ENCODE measurements at places on chromosomes 16 and 17.

GRCh38 chr16:86566966-86567700 lies 504 bp downstream of the FOXC2 start:
- peak; percentile 66 for DNase-seq

GRCh38 chr17:10804546-10804945 lies 647 bp upstream of the TMEM238L start:
- no peak for DNase-seq

GRCh38 chr17:68035131-68035522 lies 408 bp upstream of the KPNA2 start:
- DNase-seq: no peak

- DNase-seq: no peak
These were observed 3.1 kb upstream of the KRTAP3-2 start for GRCh38 chr17:41002814-41003213.

- no peak for DNase-seq
These were observed 12.1 kb upstream of the ZFHX3 start for GRCh38 chr16:73059779-73060615.

- no peak for DNase-seq
These were observed 7.6 kb upstream of the PPP1R1B start for GRCh38 chr17:39618956-39619785.

- no peak for DNase-seq
These were observed 374.7 kb upstream of the DYNLRB2 start for GRCh38 chr16:80166082-80166481.

GRCh38 chr16:2190002-2190658 lies 6.3 kb downstream of the CASKIN1 start:
- no peak for DNase-seq

- DNase-seq: no peak
These were observed 36.0 kb upstream of the MLKL start for GRCh38 chr16:74736531-74737157.

DNA sequence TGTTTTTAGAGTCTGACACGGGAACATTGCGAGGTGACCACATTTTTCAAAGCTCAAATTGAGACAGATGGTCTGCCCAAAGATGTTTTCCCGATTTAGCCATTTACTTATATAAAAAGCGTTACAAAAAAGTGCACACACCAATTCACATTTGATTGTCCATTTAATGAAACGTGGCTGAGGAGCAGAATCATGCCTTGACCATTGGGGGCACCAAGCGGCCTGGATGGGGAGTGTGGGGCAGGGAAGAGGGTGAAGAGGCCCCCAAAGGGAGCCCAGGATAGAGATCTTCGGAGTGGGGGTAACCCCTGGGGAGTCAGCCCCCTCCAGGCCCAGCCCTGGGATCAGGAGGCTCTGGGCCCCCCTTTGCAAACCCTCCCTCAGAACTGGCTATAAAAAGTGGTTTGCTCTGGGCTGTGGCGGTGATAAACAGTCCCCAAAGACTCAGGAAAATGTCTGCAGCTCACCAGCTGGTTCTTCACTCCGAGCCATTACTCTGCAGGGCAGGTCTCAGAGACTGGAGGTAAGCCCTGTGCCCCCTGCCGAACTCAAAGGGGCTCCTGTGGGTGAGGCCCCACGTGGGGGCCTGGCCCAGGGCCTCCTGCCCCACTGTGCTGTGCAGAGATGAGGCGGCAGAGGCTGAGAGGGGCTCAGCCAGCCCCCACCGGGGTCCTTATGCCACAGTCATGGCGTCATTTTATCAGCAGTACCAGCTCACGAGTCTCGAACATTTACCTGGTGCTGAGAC lies 105.9 kb upstream of the SEC14L1 start:
- no peak for DNase-seq

DNA sequence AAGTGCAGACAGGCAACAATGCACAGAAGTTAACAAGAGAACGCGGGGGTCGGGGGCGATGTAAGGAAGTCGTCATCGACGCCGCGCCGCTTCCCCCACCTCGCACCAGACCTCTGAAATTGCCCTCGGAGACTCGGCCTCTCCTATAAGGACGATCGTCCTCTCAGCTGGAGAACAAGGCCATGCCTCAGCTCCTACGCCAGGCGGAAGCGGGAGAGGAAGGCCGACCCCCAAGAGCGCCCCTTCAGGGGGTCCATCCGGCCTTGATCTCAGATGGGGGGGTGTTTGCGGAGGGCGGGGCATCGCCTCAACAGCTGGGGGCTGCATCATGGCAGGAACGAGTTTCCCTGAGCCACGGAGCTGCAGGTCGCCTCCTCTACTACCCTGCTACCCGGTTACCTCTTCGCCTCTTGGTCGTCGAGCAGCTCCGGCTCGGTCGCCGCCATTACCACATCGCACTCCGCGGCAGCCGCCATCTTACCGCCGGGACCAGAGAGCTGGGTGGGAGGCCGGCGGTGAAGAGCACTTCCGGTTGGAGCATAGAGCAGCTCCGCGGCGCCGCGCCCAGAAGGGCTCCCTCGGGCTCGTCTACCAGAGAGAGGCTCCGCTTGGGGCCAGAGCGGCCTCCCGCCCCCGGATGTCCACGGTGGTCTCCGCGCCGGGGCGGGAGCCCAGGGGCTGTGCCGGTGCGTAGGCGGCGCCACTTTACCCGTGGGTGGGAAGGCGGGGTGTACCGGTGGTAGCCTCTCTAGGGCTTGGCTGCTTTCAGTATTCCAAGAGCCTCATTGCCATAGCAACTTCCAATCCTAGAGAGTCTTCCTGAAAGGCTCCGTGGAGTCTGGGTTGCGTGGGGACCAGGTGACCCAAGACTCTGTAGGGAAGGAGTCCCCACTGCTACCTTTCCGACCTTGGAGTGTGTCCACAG lies at the start of gene DNAJC7:
DNAJC7 (minus strand) TSS at position 499 of the 925 bp plus-strand sequence; CDS start at position 476, 23 bp downstream.
- DNase-seq: peak; percentile 92

- no peak for DNase-seq
These were observed 22.1 kb downstream of the SLC47A1 start for GRCh38 chr17:19555746-19556145.

GRCh38 chr17:79107499-79108231 lies 33.0 kb downstream of the ENGASE start:
- DNase-seq: no peak

DNA sequence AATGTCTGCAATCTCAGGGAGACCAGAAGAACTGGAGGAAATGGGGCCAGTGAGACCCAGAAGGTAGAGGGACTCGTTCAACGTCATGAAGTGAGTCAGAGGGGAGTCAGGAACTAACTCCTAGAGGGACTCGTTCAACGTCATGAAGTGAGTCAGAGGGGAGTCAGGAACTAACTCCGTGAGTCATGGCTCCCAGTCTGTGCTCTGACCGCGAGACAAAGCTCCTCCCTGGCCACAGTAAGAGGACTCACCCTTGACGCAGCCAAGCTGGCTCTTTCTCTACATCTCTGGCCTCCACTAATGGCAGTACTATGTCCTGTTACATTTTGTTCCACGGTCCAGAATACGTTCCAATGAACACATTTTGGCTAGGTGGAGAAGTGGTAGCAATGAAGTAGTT lies 902.5 kb downstream of the KCNJ2 start:
- DNase-seq: peak; percentile 98

GRCh38 chr16:67278773-67279295 lies 498 bp upstream of the PLEKHG4 start:
- DNase-seq: no peak

DNA sequence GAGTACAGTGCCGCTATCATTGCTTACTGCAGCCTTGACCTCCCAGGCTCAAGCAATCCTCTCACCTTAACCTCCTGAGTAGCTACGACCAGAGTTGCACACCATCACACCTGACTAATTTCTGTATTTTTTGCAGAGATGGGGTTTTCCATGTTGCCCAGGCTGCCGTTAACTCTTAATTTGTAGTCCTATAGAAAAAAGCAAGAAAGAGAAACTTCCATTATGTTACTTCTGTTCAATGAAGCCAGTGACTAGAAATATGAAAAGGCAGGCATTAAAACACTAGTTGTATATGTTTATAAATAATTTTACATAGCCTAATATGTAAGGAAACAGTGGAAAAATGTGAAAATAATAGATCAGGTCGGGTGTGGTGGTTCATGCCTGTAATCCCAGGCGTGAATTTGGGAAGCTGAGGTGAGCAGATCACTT lies 9.7 kb downstream of the RAD51C start:
- no peak for DNase-seq

DNA sequence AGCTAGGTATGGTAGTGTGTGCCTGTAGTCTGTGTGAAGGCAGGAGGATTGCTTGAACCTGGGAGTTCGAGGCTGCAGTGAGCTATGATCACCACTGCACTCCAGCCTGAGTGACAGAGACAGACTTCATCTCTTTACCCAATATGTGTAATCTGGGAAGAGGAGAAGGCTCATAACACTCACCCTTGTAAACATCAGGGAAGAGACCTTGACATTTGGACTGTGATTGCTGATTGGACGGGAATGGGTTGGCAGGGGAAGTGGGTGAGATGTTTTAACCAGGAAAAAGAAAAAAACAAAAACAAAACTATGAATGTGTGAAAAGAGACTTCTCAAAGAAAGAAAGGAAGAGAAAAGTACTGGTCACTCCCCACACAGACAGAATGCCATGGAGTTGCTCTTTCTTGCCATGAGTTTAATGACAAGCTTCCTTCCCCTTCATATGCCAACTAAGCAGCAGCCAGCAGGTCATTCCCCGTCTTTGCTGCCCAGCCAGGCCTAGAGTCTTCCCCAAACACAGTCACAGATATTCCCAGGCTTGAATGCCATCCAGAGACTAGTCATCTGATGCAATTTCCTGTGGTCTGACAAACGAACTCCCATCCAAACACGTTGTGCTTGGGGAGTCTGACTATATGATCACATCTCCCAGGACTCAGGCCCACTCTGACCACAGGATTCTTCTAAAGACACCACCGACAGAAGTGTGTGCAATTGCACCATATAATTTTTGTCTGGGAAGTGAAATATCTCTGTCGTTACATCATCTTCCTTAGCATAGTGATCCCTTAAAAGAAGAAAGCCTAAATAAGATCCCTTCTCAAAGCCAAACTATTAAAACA lies 3.6 kb upstream of the XAF1 start:
- DNase-seq: peak; percentile 100

GRCh38 chr17:18059283-18059682 lies 20.1 kb downstream of the GID4 start:
- no peak for DNase-seq

GRCh38 chr17:41917192-41917591 lies 1.6 kb downstream of the ACLY start:
- peak; percentile 64 for DNase-seq

GRCh38 chr16:7437135-7437804 lies 104.6 kb downstream of the RBFOX1 start:
- DNase-seq: no peak

DNA sequence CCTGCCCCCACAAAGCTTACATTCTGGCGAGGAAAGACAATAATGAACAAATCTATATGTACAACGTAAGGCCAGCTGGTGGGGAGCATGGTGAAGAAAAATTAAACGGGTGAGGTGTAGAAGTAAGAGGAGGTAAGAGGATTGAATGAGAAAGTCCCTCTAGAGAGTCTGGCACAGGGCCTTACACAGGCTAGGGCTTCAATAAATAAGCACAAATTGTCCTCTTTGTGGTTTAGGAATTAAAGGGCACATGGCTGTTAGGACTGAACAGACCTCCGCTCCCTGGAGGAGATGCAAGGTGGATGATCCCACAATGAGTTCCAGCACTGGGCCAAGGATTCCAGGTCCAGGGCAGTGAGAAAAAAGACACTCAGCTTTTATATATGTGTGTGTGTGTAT lies 43.1 kb upstream of the HAPSTR1 start:
- peak; percentile 52 for DNase-seq

GRCh38 chr17:2549392-2550211 lies 37.9 kb upstream of the METTL16 start:
- no peak for DNase-seq

GRCh38 chr16:67283039-67283825 lies 3.9 kb downstream of the PLEKHG4 start:
- DNase-seq: peak; percentile 56

GRCh38 chr17:62627904-62628633 lies 599 bp downstream of the MRC2 start:
- DNase-seq: peak; percentile 79

DNA sequence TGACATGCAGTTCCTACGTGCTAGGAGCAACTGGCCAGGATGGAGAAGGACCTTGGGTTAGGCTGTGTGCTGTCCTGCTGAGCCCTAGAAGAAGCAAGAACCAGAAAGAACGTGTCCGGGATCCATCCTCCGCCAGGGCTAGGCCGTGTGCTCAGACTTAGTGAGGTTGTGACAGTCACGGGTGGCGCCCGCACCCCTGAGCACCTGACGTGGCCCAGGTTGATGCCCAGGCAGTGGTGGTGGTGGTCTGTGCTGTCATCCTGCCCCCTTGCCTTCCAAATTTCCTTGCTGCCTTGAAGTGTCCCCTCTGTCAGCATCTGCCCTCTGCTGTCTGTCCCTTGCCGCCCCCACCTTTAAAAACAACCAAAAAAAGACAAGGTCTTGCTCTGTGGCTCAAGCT lies 4.2 kb upstream of the GSE1 start:
- DNase-seq: no peak

- DNase-seq: no peak
These were observed 108.0 kb downstream of the CCDC182 start for GRCh38 chr17:57636985-57637665.

- DNase-seq: no peak
These were observed 109.9 kb downstream of the RBFOX3 start for GRCh38 chr17:79500745-79501618.

GRCh38 chr16:732332-732731 lies 5.4 kb downstream of the HAGHL start:
- DNase-seq: no peak

DNA sequence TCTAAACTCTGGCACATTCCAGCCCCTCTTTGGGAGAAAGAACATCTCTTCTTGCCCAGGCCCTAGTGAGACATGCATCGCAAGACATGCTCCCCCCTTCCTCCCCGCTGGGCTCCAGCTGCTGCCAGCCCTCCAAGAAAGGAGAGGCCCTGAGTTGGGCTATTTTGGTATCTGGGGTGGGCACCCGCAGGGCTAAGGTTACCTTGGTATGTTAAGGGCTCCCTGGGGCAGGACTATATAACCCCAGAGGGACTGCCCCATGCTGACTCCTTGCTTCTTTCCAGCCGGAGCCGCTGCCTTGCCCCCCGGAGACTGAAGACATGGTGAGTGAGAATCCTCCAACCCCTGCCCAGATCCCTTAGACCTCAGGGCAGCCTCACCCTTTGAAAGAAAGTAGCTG lies at the start of gene MYL11:
MYL11 (plus strand) TSS at position 265 of the 400 bp plus-strand sequence; CDS start at position 321, 56 bp downstream.
- no peak for DNase-seq

DNA sequence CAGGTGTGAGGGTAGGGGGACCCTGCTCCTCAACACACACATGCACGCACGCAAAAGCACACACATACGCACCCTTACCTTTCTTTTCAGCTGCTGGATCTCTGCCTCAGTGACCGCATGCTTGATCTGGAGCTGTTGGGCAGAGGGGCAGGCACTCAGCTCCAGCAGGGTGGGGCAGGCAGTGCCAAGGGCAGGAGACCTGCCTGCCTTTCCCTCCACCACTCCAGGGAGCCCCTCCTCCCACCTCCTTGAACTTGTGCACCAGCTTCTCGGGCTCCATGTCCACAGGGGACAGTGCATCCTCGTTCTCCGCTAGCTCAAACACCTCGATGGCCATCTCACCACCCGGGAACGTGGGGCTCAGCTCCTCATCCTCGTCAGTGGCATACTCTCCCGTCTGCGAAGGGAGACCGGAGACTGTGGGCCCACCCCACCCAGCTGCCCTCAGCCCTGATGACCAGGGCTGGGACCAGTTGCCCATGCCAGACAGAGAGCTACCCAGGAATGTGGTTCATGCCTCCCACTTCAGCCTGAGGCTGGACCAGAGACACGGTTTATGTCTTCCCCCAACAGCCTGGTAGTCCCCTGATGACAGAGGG lies 9.3 kb upstream of the SAMD14 start:
- no peak for DNase-seq

Measured in fibroblast of pulmonary artery (primary cell).